AG09319 (cell line): ENCODE measurements at places on chromosomes 3 and 15.

- DNase-seq = no peak
These were observed 92.8 kb upstream of the TNFSF10 start for GRCh38 chr3:172616031-172616461.

DNA sequence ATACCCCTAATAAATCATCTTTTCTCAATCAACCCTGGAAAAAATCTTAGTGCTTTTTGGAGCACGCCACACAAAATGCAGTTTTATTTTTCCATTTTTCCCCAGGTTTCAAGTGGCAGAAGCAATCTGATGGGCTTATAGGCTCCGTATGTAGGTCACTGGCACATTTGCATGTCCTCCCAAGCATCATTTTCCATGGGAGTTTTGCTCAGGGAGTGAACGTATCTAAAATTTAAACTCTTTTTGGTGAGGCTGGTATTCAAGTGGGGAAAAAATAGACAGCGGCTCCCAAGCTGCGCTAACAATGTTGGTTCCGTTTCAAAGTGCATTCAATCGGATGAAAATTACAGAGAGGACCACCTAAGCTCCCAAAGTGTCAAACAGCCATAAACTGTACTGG is 233.4 kb downstream of the MEX3B start:
- no peak for DNase-seq

GRCh38 chr3:60598671-60599070 is 652.6 kb downstream of the FHIT start:
- DNase-seq = no peak

- no peak for DNase-seq
These were observed 12.8 kb downstream of the UBXN7 start for GRCh38 chr3:196419386-196419785.

DNA sequence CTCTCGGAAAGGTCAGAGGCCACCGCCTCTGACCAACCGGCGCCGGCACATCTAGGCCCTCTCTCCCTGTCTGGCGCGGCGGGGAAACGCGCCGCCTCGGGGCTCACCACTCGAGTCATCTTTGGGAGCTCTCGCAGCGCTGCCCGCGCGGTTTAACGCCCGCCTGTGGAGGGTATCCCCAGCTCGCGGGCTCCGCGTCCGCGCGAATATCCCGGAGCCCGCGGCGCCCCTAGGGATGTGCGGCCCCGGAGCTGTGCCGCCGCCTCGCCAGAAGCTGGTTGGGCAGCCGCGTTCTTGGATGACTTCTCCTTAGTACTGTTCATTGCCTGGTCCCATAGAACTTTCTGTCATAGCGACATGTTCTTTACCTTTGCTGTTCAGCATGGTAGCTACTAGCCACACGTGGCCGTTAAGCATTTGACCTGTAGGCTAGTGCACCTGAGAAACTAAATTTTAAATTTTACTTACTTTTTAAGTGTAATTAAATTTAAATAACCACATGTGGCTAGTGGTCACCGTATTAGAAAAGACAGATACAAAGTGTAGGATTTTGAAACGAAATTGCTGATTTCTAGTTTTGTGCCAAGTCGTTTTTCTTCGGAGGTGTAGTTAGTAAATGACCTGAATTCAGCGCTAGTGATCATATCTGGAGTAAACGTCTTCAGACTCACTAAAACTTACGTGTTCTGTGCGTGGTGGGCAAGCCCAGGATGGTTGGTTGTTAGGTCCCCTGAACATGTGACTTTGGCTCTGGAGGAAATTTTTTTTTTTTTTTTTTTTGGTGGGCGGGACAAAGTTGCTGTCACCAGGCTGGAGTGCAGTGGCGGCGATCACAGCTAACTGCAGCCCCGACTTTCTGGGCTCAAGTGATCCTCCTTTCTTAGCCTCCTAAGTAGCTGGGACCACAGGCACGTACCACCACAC is 835 bp downstream of the ARIH2 start:
- DNase-seq = no peak
